ENCODE measurements at places on chromosomes 7 and 10.

DNA sequence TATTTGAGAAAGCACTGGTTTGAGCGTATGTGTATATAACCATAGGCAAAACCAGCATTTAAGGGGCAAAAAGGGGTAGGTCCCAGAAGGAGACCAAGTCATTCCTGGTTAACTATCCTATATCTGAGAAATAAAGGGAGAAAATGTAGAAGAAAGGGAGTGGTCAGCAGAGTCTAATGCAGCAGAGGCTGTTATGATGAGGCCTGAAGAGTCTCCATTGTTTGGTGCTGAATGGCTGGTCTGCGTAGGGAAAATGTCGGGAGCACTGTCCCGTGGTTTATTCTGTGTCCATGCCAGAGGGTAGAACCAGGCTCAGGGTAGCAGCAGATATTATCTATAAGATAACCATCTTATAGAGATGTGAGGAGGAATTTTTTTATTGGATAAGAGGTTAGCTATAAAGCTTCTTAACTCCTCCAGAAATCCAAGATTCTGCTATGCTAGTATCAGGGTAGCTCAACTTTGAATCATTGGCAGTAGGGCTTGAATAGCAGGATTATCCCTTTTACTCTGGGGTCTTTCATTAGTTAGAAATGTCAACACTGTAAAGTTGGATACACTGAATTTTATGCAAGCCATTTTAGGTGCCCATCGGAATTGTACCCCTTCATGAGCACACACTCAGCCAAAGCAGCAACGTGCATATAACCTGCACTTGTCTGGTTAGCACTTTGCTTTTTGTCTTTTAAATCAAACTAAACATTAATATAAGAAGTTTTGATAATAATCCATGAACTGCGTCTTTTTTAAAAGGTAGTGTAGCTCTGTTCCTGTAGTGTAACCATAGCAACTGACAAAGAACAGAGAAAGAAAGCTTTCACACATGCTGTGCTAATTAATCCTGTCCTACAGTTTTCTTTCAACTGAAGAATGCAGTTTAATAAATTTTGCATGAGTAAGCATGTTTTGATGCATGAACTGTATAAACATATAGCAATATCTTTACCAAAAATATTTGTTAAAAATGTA, 312.0 kb upstream of the FZD1 start:
- no peak for DNase-seq

- DNase-seq = no peak
These were observed 113.8 kb upstream of the EGFR start for GRCh38 chr7:54904986-54905385.

DNA sequence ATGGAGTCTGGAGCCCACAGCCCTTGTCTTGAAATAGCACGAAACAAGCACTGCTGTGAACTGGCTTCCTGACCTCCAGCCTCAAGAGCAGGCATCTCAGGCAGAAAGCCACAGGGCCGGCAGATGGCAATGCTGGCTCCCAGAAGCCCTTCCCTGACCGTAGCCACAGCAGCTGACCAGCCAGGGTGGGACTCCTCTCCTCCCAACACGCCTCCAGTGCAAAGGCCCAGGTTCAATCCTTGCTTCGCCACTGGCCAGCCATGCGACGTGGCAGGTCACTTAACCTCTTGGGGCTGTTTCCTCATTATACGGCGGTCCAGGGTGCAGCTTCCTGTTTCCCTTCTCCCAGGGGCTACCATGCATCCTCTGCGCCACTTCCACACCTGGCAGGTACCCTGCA, 12.8 kb downstream of the PRKAG2 start:
- DNase-seq = no peak

DNA sequence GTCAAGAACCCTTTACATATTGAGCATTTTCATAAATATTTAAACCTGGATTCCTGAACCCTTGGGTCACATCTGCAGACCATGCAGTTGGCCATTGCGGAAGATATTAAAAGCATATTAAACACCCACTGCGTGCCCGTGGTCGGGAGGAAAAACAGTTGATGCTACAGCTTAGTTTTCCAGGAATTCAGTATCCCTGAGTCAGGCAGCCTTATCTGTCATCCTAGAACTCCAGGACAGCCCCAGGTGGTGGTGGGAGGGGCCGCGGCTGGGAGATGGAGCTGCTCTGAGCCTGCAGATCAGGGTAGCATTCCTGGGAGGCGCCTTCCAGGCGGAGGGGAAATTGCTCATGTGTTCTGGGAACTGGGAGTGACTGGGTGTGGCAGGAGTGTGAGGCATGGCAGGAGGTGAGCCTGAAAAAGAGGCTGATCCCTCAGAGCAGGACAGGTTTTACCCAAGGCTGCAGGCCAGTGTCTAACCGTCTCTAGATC, 222.9 kb upstream of the SH2B2 start:
- DNase-seq = no peak

- DNase-seq = no peak
These were observed 31.9 kb upstream of the PWWP2B start for GRCh38 chr10:132365102-132365501.

- DNase-seq = no peak
These were observed 52.7 kb upstream of the INPP5A start for GRCh38 chr10:132484922-132485321.

GRCh38 chr10:100742936-100743335, 2.4 kb upstream of the PAX2 start:
- no peak for DNase-seq

- no peak for DNase-seq
These were observed 333 bp downstream of the SMNDC1 start for GRCh38 chr10:110304394-110304779.

DNA sequence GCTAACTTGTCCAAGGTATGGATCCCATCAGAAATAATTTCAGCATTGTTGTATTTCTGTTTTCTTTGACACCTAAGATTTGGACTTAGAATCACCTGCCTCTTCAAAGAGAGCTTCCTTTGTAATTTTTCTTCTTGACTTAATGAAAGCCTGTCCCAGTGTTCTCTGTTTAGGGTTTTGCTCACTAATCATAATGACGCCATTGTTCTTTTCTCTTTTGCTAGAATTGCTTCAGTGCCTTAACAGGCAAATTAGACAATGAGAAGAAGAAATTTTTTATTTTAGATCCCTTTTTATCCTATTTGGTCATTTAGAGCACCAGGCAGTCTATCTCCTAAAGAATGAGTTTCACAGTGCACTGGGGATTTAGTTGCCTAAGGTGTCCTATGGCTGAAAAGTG, 128.5 kb downstream of the SND1 start:
- no peak for DNase-seq

- DNase-seq = no peak
These were observed 139.5 kb downstream of the PFKFB3 start for GRCh38 chr10:6342096-6342685.

DNA sequence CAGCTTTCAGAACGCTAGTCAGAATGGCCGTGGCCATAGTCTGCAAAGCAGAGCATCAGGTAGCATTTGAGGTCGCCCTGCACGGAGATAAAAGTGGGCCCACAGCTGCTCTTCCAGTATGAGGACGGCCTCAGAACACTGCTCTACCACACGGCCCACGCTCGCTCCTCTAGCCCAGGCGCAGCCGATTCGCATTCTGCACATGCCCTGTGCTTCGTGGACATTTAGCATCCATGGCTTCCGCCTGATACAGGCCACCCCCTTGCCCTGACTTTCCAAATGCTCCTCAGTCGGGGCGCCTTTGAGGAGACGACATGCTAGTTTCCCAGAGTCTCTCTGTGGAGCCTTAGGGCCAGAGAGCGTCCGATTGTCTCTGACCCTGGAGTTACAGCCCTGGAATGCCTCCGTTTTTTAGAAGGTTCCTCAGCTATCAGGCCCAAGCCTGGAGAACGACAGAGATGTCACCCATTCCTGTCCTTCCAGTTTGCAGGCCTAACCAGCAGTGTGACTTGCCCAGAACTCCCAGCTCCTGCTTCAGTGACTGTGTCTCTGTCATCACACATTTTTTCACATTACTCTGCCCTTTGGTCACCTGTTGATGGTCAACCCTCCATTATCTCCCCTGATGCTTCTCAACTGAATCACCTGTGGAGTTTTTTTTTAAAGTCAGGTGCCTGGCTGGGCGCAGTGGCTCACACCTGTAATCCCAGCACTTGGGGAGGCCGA, 14.3 kb downstream of the STRA8 start:
- no peak for DNase-seq

DNA sequence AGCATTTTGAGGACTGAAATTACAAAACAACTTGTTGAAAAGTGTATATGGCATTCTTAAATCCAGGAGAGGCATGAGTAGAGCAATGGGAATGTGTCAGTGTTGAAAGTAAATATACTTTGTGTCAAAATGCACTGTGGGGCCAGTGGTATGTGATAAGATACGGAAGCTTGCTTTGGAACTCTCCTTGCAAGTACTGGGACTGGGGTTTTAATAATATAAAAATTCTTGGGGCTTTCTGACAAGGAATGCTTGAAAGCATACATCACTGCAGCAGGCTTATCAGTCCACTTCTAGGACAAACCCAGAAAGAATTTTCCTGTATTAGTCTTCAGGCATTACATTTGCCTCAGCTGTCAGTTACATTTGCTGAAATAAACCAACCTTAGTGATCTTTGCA, 472.8 kb upstream of the FZD8 start:
- DNase-seq = no peak

DNA sequence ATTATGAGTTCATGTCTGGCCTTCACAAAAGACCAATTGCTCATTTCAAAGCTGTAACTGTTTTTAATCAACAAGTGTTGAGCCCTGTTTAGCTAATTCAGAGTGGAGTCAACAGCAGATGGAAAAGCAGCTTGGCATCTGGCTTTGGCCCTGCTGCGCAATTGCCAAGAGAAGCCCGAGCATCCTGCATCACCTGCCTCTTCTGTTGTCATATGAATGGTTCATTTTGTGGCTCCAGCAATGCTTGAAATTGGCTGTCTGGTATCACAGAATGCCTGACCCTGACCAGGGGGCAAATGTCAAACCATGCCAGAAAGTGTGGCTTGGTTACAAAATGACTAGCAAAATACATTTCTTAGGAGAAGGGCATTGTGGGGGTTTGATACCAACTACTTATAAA, 296.5 kb upstream of the PHF14 start:
- DNase-seq = no peak

DNA sequence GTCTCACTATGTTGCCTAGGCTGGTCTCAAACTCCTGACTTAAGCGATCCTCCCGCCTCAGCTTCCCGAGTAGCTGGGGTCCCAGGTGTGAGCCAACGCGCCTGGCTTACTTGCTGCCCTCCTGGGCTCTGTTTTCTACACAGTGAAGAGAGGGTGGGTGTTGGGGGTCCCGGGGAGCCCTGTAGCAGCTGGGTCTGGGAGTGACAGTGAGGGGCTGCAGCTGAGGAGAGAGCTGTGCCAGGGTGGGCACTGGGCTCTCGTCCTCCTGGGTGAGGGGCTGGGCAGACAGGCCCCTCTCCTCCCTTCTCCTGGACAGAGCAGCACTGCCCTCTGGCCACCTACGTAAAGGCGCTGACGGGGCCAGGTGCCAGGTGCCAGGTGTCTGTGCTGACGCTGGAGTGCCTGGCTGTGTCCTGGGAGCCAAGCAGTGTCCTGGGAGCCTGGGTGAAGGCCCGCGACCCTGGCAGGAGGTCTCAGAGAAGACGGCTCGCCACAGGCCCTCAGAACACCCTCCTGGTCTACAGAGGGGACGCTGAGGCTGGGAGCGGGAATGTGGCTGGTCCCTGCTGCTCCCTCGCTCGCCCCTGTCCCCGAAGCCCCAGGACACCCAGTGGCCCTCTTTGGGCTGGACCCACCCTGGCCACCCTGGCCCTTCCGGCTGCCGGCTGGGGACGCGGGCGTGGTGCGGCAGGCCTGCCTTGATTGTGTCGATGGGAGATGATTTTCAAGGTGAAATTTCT, 35.6 kb downstream of the UNCX start:
- no peak for DNase-seq

GRCh38 chr7:1083729-1084657, 3.9 kb upstream of the GPER1 start:
- no peak for DNase-seq

DNA sequence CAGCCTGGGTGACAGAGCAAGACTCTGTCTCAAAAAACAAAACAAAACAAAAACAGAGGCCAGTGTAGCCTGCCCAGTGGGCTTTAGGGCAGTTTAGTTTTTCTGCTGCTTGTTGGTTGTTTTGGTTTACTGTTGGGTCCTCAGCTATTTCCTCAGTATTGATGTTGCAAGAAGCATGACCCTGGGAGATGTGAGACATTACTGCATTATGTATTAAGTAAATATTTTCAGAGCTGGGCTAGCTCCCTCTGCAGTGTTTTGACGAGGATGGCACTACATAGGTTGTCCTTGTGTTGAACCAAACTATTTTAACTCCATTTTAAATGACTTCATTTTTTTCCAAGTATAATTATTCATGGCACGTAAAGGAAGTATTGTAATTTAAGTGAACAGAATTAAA, 4.8 kb downstream of the AKAP9 start:
- DNase-seq = no peak

DNA sequence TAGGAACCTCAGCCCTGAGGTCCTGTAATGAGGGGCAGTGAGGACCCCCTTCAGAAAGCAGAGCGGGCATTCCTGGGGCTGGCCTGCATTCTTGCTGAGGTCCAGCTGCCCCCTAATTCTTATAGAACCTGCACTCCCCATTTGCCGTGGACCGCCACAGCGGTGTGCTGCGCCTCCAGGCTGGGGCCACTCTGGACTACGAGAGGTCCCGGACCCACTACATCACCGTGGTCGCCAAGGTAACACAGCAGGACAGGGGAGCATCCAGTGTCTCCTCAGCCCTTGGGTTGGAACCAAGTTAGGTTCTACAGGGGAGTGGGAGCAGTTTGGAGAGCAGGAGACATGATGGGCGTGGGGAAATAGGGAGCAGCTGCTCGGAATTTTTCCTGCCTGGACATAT, 7.3 kb downstream of the CDHR1 start:
- no peak for DNase-seq

- DNase-seq = no peak
These were observed 81.9 kb downstream of the BUB3 start for GRCh38 chr10:123236126-123236525.

DNA sequence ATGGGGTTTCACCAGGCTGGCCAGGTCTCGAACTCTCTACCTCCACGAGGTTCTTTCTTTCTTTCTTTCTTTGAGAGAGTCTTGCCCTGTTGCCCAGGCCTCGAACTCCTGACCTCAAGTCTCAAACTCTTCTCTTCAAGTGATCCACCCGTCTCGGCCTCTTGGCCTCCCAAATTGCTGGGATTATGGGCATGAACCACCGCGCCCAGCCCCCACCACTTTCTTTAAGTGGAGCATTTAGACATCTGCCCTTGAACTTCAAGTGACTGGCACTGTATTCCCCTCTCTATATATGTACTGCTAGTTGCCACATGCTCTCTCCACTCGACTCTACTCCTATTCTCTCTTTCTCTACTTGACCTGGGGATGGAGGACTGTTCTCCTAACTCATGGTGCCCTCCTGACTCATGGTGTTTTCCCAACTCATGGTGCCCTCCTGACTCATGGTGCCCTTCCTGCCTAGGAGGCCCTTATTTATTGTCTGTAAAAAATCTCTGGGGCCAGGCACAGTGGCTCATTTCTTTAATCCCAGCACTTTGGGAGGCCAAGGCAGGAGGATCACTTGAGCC, 19.3 kb upstream of the ACHE start:
- DNase-seq = no peak

DNA sequence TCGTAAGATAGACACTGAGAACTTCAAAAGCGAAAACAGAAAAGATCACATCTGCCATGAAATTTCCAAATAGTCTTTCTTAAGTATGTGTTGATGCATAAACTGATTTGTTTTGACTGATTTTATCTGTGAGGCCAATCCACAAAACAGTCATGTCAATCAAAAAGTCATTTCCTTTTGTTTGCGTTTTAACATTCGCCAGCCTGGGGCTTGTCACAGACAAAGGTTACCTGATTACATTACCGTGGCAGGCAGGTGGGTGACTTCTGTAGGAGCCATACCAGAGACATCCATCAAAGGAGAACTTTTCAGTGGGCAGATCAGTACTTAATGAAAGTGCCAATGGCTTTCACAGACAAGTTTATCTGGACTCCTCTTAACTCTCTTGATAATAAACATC, 45.5 kb upstream of the BET1 start:
- no peak for DNase-seq

All from stimulated activated CD4-positive, alpha-beta T cell treated with anti-CD3 and anti-CD28 coated beads, Interleukin-4, amount 100 ng/mL, for 24 hours (primary cell).